ENCODE measurements at places on chromosomes 5 and 9.
A peak's percentile ranks its signal among the peaks of the same experiment; 100 is the strongest.

GRCh38 chr9:38278931-38279679, 113.4 kb upstream of the ALDH1B1 start:
- DNase-seq = no peak

GRCh38 chr9:101434998-101435397, 576 bp downstream of the ALDOB start:
- DNase-seq = no peak

DNA sequence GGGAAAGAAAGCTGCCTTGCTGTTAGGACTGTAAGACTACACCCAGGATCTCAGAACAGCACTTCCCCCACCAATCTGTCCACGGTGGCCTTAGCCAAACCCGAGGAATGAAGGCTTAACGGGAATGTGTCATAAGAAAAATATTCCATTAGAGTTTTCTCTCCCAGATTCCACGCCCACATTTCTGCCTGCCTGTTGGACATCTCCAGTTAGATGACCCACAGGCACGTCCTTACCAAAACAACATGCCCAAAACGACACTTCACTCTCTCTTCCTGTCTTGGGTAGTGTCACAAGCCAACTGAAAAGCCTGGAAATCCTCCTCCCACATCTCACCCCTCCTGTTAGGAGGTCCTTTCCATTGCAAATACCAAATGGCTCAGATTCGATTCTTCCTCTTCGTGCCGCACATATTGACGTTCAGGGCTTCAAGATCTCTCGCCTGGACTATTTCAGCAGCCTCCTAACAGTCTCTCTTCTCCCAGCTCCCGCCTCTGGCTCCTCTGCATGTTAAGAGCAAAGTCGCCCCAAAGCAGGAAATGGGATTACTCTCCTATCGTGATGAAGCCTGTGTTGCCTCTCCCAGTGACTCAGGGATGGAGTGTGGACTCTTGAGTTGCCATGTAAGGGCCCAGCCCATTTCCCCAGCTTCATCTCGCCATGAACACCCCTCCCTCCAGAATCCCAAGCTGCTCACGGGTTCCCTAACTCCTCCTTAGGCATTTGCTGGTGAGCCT, 159.3 kb downstream of the NR3C1 start:
- peak; percentile 41 for DNase-seq

- no peak for DNase-seq
These were observed 38.5 kb downstream of the CYSTM1 start for GRCh38 chr5:140213370-140213983.

DNA sequence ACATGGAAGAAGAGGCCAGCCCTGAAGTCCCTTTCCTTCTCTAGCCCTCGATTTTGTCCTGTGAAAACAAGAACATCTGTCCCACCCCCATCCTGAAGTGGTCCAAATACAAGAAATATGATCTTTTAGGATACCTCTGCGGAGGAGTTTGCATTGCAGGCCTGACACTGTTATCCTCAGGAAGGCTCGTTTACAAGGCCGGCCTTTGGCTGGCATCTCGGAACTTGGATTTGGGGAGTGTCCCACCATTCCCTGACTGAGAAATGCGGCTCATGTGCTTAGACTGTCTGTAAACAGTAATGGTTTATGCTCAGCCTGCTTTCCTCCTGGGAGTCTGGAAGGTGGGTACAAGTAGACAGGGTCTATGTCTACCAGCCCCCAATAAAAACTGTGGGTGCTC, 26.4 kb downstream of the WHRN start:
- no peak for DNase-seq

- no peak for DNase-seq
These were observed 15.0 kb downstream of the BASP1 start for GRCh38 chr5:17232405-17232804.

DNA sequence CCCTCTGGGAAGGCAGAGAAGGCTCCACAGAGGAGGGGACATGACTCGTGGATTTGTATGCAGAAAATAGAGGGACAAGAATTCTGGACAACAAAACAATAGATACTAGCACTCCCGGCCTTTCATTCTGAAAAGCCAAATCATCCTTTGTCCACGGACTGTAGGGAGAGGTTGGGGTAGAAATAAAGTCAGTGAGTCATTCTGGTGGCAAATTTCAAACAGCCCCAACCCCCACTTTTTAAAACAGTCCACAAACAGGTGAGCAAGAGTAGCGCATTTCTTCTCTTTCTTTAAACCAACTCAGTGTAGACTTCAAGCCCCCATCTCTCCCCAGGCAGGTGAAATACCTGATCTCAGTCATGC, 56.1 kb downstream of the PTPDC1 start:
- DNase-seq = no peak

DNA sequence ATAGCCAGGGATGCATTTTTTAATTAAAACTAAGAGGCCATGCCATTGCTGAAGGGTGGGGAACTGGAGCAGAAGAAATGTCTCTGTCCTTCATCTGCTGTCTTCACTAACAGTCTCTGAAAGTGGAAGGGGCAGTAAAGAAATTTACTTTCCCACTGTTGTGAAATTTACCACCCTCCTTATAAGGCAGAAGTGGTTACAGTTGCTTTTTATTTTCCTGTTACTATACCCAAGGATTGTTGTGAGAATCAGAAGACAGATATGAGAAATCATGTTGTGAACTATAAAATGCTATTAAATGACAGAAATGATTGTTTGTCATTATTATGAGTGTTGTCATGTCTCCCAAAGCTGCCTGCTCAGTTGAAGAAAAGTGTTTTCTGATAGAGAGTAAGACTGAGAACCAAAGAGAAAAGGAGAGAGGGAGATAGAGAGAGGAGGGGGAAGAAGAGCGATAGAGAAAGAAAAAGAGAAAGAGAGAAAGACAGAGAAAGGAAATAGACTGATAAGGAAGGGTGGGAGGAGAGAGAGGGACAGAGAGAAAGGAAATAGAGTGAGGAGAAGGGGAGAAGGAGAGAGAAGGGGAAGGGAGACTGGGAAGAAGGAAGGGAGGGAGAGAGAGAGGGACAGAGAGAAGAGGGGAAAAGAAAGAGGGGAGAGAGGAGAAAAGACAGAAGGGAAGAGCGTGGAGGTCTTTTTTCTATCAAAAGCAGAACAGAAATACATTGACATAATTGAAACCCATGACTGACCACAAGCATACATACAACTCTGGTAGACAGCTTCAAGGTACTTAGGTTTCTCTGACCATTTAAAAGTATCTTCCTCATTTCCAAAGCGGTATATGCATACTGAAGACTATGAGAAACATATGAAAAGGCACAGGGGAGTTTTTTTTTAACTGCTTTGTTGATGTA, 22.5 kb downstream of the SEC61B start:
- DNase-seq = no peak

GRCh38 chr9:133526721-133527321, 2.1 kb upstream of the MYMK start:
- DNase-seq = no peak

DNA sequence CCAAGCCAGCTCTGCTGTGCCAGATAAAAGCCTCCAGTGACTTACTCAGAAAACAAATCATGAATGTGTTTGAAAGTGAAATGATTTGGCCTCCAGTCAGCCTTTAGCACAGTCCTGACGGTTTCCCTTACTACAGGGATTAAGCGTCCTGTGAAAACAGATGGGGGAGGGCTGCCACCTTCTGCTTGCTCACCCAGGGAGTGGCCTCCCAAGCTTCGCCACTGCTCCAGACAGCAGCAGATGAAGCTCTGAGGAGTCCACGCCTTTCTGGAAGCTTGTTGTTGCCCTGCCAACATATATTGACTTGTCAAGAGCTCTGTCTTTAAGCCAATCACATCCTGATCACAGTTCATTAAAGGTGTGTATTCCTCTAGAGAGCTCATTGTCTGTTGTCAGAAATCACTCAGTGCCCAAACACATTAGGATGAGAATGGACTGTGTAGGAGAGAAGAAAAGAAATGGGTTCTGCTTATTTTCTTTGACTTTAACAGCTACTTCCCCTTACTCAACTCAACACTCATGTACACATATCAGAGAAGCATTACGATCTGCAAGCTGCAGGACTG, 4.9 kb upstream of the FYB1 start:
- DNase-seq = peak; percentile 60

- DNase-seq = no peak
These were observed 21.9 kb upstream of the PDCD1LG2 start for GRCh38 chr9:5488221-5489008.

DNA sequence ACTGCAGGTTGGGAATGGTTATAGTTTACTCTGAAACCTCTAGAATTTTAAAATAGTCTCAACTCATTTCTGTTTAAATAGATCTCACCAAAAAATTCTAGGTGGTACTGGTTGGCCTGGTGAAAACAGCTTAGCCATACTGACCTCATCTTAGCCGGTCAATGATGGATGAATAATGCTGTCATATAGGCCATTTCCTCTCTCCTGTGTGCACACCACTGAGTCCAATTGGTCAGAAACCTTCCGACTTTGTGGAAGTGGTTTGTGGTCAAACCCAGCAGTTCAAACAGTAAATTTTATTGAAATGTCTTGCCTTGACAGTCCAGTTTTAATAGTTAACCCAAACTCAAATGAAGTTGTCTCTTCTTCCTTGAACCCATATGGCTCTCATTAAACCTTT, 98.6 kb downstream of the GIN1 start:
- no peak for DNase-seq

GRCh38 chr9:121227862-121228261, 26.2 kb upstream of the RAB14 start:
- no peak for DNase-seq

- DNase-seq = peak; percentile 41
These were observed 10.4 kb downstream of the TAF11L12 start for GRCh38 chr5:17620627-17621026.

- no peak for DNase-seq
These were observed 20.5 kb downstream of the ABCA1 start for GRCh38 chr9:104907278-104907951.

- no peak for DNase-seq
These were observed 17.5 kb downstream of the CXCL14 start for GRCh38 chr5:135561266-135561665.

DNA sequence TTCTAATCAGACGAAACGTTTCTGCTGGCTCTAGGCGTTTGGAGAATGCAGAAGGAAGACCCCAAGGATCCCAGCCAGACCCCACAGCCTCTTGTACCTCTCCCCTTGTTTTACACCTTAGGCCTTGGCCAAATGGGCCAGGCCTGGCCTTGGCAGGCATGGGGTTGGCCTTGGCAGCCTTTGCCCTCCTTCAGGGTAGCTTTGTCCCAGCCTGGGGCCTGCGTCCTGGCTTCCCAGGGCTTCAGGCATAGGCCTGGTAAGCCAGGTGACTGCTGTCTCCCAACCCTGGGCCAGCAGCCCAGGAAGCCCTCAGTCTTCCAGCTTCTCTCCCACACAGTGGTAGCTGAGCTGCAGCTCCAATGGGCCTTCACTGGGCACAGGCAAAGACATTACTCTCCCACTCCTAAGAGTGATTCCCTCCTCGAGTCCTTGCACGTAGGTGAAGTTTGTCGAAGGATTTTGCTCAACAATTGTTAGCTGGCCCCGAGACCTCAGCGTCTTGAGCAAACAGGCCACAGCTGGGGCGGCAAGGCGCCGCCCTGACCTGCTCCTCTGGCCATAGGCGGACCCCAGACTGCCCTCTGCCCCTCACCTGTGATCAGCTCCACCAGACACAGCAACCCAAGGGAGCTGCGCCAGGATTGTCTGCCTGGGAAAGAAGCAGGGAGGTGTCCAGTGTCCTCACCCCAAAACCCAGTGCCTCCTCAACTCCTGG, 1.1 kb upstream of the PITX1 start:
- no peak for DNase-seq

- no peak for DNase-seq
These were observed 368.9 kb downstream of the CSNK1G3 start for GRCh38 chr5:123880875-123881274.

GRCh38 chr5:143261748-143262392, 141.6 kb downstream of the NR3C1 start:
- DNase-seq = no peak

Data from mucosa of descending colon (tissue), 3 donors.